ENCODE measurements at places on chromosomes 12 and 14. TPM values are rescaled to one million over a fixed set of nuclear protein-coding genes. Genes with fewer than 3 reads are reported as not detected.

- no peak for DNase-seq
Observed at GRCh38 chr14:106790189-106791036, 1264.0 kb downstream of the TMEM121 start.

GRCh38 chr12:107590814-107591375, 94.7 kb upstream of the PWP1 start:
- DNase-seq, result no peak

GRCh38 chr14:97543221-97543620, 746.0 kb downstream of the VRK1 start:
- no peak for DNase-seq

DNA sequence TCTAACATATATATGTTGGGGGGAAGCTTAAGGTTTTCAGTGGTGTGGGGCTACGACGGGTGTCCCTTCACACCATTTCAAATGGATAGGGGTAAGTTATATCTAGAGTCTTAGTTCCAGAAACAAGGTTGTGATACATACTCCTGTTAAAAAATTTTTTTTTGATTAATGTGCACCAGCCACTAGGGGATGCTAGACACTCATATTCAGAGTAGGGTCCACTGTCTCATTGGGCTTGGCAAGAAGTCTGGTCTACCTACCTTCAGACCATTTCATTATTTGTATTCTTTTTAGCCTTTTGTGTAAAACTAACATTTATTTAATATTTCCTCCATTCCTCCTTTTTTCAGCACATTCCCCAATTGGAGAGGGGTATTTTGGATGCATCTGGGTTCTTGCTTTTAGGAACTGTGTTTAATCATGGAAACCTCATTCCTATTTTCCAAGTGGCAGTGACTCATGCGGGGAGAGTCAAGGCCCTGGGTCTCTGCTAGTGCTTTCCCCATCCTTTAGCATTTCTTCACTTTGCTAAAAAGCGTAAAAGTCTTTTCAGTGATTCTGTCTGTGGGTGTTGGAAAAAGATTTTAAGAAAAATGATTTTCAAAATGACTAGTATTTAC, 33.4 kb downstream of the ANO4 start:
- DNase-seq, result peak; percentile 14

- DNase-seq, result no peak
Observed at GRCh38 chr14:63241096-63241495, 36.9 kb downstream of the RHOJ start.

The CCDC38 gene
- 1.1 TPM for polyA plus RNA-seq

The OTOGL gene
- polyA plus RNA-seq, result 0.95 TPM

All from left kidney (tissue), 8 donors.